Aorta (tissue), 5 donors: ENCODE measurements at places on chromosomes 1 and 21. TPM values are rescaled to one million over a fixed set of nuclear protein-coding genes. Genes with fewer than 3 reads are reported as not detected.

The PTGER3 gene
- 40.0 TPM for total RNA-seq

The CAPN2 gene
- total RNA-seq = 213 TPM

The ARMH1 gene
- total RNA-seq = 6.7 TPM

The AMY1C gene
- not detected for total RNA-seq

The NPHS2 gene
- not detected for total RNA-seq

The PSRC1 gene
- total RNA-seq = 2.2 TPM

The CC2D1B gene
- total RNA-seq = 36.0 TPM

The OTUD7B gene
- 36.0 TPM for total RNA-seq

The SYT6 gene
- total RNA-seq = 0.12 TPM

The TEX50 gene
- not detected for total RNA-seq
